ENCODE measurements at places on chromosomes 7 and 10. TPM values are rescaled to one million over a fixed set of nuclear protein-coding genes. Genes with fewer than 3 reads are reported as not detected.
A peak's percentile ranks its signal among the peaks of the same experiment; 100 is the strongest.

GRCh38 chr7:15729746-15730145 is 43.3 kb upstream of the MEOX2 start:
- no peak for DNase-seq

DNA sequence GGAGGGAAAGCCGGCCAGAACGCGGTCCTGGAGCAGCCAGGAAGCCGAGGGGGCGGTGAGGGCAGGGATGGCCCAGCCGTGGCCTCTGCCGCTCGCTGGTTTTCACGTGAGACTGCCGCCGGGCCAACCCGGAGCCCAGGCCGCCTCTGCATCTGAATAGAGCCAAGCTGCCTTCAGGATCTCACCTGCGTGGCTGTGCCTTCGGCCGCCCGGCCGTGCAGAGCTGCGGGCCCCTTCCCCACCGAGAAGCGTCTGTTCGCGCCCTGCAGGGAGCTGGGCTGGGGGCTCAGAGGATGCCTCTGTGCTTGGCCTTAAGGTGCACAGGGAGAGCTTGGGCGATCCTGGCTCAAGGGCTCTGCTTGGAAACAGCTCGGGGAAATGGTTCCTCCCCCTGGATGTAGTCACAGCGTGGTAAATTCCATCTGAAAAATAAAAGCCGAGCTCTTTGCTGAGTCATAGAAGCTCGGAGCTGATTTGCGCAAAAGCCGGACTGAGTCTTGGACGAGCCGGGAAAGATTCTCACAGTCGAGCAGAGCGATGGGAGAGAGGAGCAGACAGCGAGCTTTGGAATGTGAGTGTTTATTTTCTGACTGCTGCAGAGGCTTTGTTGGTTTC is at the start of gene JAKMIP3:
JAKMIP3 (plus strand) TSS at position 456 of the 615 bp plus-strand sequence. CDS start 38,863 bp downstream, outside the sequence.
- DNase-seq, result peak; percentile 50

DNA sequence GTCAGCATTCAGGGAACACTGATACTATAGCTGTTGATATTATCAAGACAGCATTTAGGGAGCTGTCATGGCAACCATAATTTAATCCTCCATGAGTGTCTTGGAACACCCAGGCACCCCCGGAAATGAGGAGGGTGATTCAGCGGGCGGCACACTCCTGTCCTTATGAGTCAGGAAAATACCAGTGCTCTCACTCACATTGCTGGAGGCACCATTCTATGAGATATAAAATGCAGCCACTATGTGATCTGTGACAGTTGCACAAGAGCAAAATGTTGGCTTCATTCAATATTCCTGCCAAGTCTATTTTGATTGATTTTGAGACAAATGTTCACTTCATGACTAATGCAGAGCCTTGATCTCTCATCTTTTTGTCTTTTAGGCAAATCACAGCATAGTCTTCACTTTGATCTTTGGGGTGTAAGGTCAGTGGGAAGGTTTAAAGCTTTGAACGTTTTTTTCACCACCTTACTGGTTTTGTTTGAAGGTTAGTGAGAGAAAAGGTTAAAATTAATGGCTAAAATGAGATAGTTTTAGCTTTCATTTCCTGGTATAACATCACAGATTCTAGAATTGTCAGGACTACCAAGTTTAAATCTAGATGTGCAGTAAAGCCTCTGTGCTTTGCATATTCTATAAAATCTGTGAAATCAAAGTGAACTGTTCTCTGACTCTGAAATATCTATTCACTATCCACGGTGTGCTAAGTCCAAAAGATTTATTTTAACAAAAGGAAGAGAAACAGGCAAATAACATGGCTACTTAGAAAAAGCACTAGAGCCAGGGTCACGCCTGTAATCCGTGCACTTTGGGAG is 12.4 kb upstream of the ARHGAP12 start:
- no peak for DNase-seq

- DNase-seq, result no peak
Observed at GRCh38 chr10:130567011-130567410, 430.8 kb downstream of the GLRX3 start.

DNA sequence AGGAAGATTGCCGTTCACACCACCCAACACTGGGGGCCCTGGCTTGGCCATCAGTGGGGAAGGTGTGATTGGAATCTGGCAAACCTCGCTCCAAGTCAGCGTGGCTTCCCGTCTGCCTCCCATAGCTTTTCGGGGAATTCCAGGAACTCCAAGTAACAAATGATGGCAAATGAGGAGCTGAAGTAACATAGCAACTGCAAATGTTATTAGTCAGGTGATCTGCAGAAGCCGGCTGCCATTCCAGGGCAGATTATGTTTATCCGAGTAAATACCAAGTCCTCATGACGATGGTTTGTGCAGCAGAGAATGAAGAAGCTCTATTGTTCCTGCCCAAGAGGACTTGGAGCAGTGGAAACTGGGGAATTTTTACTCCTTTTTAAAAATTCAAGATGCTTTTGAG is 270.5 kb upstream of the PODXL start:
- no peak for DNase-seq

DNA sequence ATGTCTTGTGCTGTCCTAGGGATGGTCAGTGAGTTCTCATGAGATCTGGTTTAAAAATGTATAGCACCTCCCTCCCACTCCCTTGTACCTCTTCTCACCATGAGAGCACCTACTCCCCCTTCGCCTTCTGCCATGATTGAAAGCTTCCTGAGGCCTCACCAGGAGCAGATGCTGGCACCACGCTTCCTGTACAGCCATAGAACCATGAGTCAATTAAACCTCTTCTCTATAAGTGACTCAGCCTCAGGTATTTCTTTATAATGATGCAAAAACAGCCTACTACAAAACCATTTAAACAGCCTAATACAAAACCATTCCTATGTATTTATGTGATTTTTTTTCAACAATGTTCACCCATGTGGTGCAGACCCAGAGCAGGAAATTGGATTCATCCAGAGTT is 32.0 kb downstream of the KDM7A start:
- DNase-seq, result no peak

- DNase-seq, result no peak
Observed at GRCh38 chr7:44977959-44978335, 868 bp downstream of the MYO1G start.

DNA sequence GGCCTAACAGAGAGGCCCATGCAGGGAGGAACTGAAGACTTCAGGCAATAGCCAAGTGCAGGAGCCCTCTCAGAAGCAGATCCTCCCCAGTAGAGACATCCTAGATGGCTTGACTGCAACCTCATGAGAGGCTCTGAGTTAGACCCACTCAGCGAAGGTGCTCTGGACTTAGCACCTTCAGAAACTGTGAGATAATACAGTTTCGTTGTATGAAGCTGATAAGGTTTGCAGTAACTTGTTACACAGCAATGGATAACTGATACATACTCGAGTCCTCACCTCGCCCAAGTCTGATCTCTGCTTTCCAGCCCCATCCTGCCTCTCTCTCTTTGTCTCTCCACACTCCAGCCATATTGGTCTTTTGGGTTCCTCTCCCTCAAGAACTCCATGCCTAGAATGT is 136.4 kb upstream of the EEPD1 start:
- no peak for DNase-seq

- DNase-seq, result no peak
Observed at GRCh38 chr7:27112361-27112760, 9.9 kb upstream of the HOXA2 start.

GRCh38 chr7:134174795-134175261 is 47.7 kb downstream of the LRGUK start:
- no peak for DNase-seq

DNA sequence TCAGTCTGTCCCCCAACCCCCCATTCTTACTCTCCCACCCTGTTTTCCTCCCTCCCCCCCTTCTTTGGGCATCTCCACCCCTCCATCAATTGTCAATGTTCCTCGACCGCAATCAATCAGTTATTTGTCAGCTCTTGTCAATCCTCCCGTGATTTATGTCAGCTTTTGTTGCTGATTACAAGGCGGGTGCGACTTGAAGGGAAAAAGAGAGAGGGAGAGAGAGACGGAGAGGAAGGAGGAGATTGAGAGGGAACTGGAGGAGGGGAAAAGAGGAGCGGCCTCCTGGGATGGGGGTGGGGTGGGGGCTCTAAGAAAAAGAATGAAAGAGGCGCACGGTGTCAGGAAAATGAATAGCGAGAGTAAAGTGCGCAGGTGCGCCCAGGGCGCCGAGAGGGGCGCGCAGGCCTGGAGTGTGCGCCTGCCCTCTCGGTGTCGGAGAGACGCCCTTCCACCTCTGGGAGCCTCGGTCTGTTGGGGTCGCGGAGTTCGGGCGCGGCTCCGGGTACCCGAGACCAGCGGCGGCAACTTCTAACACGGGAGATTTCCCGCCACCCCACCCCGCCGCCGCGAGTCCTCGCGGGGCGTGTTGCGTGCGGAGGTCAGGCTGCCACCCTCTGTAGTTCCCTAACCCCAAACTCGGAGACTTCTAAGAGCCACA is 1.1 kb upstream of the ZNF503 start:
- DNase-seq, result peak; percentile 66

- no peak for DNase-seq
Observed at GRCh38 chr7:81074406-81074805, 155.6 kb upstream of the SEMA3C start.

GRCh38 chr10:47034441-47035051 is 123.3 kb downstream of the PTPN20 start:
- DNase-seq, result no peak

GRCh38 chr10:127159648-127160245 is 36.6 kb downstream of the INSYN2A start:
- DNase-seq, result no peak

DNA sequence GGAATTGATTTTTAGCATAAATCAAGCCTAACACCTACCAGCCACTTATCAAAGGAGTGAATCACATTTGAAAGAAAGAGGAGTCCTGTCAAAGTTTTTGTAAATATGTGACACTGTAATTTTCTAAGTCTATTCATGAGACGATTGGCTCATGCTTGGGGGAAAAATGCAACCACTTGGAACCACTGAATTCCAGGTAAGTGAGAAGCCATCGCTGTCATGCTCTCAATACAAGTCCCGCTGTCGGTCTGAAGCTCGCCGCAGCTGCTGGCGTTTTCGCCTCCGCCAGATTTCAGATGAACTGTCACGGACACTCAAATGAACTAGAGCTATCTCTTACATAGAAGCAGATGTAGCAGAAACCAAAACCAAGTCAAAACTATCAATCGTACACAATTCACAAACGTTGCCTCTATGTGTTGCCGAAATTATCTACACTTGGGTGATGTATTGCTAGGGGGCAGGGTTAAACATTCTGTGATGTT is 279.8 kb upstream of the FZD8 start:
- no peak for DNase-seq

EIF5AL1 gene
- 0.09 TPM for total RNA-seq

ITGA8 gene
- total RNA-seq, result 0.79 TPM

TRIL gene
- 0.47 TPM for total RNA-seq

PON1 gene
- total RNA-seq, result not detected

ARHGEF5 gene
- 20.0 TPM for total RNA-seq

TCAF2 gene
- total RNA-seq, result 2.0 TPM

Measured in pancreas (tissue), 10 donors.